ENCODE measurements at places on chromosomes 7 and 10.
A peak's percentile ranks its signal among the peaks of the same experiment; 100 is the strongest.

DNA sequence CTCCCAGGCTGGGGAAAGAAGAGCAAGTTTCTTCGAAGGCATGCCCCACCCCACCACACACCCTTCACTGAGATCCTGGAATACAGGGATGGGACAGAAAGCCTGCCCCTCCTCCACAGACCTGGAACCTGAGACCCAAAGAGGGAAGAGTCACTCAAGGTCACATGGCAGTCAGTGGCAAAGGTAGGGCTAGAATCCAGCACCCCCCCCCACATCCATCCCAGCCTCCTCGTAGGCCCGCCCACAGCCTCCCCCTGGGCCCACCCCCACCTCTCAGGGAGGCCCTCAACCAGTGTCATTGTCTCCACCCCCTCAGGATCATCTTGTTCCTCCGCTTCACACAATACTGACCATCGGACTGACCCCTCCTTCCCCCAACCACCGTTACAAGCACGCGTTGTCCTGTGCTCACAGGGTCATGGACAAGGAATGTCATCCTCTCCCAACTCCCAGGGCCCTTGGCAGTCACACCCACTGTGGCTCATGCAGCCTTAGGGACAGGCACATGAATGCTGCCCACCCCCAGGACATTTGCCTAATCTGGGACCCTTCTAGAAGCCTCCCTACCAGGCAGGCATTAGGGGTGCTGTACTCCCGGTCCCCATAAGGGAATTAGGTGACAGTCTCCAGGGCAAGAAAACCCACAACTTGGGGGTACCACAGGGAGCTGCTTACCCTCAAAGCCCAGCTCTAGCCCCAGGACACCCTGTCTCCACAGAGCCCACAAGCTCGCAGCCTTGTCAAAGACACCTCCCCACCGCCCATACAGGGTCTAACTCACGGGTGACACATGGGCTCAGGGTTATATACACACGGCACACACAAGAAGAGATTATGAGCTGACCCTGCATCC is 1.4 kb downstream of the KCNH2 start:
- DNase-seq = no peak

DNA sequence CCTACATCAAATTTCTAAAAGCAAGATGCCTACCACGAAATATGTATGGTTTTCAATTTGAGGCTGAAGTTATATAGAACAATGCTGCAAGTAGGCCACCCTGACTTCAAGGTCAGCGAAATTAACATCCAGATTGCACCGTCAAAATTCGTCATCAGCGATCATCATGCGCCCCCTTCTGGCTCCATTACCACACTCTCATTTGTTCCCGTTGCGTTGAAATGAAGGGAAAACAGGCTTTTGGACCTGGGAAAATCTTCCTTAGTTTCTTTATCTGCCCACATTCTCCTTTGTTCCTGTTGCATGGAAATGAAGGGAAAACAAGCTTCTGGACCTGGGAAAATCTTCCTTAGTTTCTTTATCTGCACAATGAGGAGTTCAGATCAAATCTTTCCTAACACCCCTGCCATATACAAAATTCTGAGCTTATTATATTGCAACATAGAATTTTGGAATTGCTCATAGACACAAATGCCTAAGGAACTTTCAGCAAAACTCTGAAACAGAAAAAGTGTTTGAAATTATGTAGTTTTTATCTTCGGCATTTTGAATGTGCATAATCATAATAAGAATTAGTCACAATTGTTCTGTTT is 98.2 kb upstream of the PRKCQ start:
- DNase-seq = peak; percentile 81

DNA sequence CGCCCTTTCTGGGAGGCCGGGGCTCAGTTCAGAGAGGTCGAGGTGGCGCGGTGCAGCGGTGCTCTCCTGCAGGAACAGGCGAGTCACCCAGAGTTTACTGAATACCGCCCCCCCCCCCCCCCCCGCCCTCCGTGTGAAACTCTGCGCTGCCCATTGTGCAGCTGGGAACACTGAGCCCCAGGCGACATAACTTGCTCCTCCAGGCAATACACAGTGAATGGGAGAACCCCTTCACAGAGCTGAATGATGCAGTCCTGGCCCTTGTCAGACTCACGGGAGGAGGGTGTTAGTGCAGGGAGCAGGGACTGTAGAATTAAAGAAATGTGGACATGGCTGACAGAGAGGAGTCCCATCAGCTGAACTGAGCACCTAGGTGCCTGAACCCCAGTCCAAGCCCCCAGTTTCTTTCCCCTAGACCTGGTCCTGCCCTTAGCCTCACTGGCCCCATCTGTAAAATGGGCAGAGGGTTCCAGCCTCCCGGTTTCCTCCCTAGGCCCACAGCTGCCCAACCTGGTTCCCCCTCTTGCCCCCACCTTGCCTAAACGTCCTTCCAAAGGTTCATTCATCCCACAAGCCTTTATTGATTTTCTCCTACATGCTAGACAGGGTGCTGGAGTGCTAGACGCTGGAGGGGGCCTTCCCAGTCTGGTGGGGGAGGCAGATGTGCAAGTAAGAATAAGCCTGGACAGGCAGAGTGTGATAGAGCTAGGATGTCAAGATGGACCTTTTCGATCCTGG is 869 bp upstream of the LOXL4 start:
- DNase-seq = no peak

DNA sequence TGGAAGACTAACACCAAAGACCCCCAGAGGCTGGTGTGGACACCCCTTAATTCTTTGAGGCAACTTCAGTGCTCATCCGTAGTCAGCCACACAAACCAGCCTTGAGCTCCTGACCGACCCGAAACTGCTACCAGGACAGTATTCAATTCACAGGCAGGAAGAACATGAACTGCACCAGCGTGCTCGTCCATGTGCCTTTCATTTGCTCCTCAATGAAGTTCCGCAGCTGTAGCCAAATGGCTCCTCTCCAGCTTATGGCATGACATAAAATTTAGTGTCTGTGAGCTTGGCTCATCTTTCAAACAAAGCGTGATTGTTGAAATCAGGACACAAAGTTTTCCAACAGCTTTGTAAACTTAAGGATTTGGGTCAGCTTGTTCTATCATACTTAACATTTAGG is 144.1 kb upstream of the FAM171A1 start:
- DNase-seq = no peak

GRCh38 chr7:28661826-28662595 is 249.7 kb downstream of the CREB5 start:
- DNase-seq = peak; percentile 33

- no peak for DNase-seq
Measured at GRCh38 chr10:105742184-105742583, 1101.1 kb downstream of the SORCS3 start.

DNA sequence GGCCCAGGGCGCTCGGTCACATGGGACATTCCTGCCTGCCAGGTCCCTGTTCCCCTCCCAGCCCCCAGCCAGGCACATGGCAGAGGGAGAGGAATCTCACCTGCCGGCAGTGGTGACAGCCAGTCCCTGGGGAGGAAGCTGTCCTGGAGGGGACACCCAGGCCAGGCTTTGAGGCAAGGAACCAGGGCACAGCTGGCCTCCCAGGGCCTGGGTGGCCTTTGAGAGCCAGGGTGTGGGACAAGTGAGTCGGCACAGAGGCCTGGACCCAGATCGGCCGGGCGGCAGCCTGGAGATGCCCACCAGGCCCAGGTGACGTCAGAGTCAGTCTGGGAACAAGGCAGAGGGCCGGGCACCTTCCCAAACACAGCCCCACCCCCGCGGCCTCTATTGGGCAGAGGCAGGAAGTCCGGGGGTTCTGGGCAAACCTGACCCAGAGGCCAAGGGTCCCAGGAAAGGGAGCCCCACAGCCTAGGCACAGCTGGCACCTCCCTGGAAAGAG is 65.0 kb upstream of the CFAP46 start:
- DNase-seq = no peak

GRCh38 chr7:1607696-1608095 is 37.9 kb upstream of the PSMG3 start:
- DNase-seq = no peak

DNA sequence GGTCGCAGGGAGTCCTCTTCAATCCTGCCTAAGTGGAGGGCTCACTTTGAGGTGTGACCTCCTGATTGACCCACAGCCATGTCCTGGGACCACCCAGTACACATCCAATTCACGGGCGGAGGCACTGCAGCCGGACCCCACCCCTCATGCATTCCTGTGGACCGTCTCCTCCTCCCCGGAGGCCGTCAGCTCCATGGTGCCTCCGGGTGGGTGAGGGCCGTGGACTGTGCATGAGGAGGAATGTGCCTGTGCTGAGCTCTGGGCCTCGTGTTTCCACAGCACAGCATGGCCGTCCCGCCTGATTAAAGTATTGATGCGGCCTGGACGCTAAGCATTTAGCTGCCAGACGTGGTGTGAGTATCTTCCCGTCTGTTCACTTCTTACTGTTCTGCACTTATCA is 52.8 kb downstream of the CFAP46 start:
- DNase-seq = no peak

DNA sequence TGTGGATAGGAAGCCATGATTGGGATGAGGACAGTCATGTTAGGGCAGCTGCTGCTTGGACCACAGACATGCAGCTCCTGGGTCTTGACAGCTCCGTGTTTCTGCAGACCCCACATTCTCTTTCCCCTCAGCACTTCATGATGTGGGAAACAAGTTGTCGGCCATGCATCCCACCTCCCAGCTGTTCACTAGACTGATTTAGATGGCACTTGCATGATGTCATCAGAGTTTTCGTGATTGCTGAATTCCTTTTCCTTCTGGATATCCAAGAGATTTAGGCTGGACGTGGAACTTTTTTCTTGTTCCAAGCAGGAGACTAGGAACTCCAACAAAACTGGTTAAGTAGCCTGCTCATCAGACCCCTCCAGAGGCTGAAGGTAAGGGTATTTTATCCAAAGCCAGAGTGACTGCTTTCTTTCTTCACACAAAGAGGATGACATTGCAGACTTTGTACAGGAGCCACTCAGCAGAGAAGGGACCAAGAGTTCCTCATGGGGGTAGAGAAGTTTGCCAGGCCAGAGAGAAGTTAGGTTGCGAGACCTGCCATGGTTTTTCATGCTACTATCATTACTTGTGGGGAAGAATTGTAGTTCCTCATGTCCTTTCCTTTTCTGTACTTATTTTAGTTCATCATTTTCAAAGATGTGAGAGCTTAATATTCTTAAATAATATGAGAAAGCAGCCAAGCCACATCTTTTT is 117.7 kb upstream of the GJD4 start:
- DNase-seq = no peak

DNA sequence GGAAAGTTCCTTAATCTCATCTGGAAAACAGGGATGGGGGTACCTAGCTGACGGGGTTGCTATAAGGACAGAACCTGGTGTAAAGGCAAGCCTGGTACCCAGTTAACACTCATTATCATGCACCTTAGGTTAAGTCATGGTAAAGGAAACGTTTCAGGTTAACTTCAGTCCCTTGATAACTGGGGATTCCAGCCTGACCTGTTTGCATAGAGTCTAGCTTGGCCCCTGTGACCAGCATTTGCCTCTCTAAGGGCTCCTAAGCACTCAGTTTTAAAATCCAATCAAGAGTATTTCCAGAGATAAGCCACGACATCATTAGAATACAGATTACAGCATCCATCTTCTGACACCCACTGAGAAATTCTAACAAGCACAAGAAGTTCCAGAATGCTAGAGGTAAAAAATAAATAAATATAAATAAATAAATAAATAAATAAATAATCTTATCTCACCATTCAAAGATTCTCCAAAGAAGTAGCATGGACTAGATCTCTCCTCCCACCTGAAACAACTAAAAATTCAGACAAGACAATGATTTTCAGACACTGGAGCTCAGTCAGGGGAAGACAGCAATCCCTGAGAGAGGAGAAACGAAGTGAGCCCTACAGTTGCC is 184.6 kb downstream of the KCNMA1 start:
- DNase-seq = no peak

GRCh38 chr10:110167149-110167548 is 40.3 kb upstream of the MXI1 start:
- DNase-seq = peak; percentile 10
